AML-193 (cell line): ENCODE measurements at places on chromosomes 2 and 18.

GRCh38 chr2:111172666-111173065 lies 52.0 kb downstream of the BCL2L11 start:
- DNase-seq = no peak

GRCh38 chr2:73968357-73968937 lies 16.3 kb upstream of the TET3 start:
- no peak for DNase-seq

GRCh38 chr2:10985260-10985659 lies 73.5 kb downstream of the KCNF1 start:
- no peak for DNase-seq

DNA sequence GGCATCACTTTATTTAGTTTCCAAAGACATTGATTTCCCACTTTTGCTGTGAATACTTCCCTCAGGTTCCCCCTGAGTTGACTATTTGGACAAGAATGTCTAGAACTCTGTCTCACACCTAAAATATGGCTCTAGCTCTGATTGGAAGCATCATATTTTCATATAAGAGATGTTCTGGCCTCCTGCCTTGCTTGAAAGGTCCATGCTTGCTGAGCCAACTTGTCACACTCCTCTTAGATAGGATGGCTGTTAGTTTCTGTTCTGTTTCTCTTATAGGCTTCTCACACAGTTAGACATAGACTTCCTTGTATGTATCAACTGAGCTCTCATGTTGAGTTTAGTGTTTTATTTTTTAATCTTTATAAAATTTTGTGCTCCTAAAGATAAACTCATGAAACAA lies 87.1 kb downstream of the CNTNAP5 start:
- DNase-seq = no peak

DNA sequence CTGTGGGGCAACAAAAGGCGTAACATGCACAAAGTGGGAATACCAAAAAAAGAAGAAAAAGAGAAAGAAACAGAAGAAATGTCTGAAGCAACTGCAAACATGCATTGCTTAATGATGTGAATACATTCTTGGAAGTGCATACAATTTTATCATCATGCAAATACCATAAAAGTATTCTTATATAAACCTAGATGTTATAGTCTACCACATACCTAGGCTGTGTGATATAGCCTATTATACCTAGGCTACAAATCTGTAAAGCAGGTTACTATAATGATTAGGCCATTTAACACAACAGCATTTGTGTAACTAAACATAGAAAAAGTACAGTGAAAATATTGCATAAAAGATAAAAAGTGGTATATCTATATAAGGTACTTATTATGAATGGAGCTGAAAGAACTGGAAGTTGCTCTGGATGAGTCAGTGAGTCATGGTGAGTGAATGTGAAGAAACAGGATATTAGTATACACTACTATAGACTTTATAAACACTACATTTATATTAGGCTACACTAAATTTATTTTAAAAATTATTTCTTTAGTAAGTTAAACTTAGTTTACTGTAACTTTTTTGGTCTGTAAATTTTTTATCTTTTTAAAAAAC lies 319.4 kb upstream of the KCNH7 start:
- no peak for DNase-seq

DNA sequence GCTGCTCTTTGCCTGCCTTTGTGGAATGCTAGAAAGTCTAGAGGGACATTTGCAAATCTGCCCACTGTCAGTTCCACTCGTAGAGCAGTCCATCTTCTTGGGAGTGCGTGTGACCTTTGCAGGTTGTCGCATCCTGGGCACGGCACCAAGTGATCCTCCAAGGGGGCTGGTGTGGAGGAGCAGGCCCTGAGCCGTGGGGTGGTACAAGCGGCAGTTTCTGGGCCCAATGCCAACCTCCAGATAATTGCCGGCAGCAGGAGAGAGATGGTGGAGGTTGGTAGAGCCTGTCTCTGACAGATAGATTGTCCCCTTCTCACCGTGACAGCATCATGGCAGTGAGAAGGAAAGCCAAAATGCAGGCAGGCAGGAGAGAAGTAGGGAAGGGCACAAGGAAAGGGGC lies 150.7 kb upstream of the SLC14A2 start:
- no peak for DNase-seq

DNA sequence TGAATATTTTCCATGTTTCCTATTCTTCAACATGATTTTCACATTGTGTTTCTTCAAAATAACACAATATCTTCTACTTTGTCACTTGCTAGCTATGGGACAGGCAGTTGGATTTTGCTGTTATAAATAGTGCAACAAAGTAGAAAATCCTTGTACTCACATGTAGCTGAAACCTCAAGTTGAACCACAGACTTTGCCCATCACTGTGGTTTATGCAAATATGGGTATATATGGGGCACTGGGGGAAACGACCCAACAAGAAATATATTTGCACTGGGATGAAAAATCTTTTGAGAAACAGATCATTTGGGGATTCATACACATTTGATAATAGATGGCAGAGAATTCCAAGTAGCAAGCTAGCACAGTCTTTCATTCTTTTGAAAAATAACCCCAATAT lies 486.3 kb upstream of the MAP2 start:
- no peak for DNase-seq

DNA sequence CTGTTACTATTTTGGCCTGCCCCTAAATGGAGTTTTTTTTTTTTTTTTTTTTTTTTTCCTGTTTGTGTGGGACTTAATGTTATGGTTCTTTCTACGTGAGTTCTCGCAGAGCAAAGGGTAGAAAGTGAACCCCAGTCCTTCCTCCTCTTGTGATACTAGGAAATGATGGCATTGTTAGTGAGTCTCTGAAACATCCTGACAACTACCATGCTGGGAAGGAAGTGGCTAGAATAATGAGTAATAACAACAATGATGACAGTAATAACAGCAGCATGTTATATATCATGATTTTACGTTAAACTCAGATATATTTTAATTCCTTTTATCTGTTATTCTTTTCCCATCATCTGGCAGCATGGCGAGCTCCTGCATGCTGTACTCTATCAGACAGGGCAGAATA lies 216.2 kb upstream of the LINC00305 start:
- peak; percentile 7 for DNase-seq

DNA sequence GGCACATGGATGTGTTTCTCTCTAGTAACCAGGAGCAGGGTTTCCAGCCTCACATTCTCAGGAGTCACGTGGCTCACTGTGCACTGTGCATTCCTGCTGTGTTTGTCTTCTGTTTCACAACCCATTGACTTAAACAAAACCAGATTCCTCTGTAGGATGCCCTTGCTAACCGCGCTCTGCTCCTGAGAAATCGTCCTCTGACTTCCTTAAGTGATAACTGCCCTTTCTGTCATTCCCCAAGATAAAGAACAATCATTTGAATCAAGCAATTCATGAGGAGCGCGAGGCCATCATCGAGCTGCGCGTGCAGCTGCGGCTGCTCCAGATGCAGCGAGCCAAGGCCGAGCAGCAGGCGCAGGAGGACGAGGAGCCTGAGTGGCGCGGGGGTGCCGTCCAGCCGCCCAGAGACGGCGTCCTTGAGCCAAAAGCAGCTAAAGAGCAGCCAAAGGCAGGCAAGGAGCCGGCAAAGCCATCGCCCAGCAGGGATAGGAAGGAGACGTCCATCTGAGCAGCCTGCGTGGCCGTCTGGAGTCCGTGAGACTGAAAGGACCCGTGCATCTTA lies 60.2 kb downstream of the RALBP1 start:
- DNase-seq = no peak

GRCh38 chr2:108587621-108588020 lies 53.4 kb downstream of the LIMS1 start:
- DNase-seq = no peak

DNA sequence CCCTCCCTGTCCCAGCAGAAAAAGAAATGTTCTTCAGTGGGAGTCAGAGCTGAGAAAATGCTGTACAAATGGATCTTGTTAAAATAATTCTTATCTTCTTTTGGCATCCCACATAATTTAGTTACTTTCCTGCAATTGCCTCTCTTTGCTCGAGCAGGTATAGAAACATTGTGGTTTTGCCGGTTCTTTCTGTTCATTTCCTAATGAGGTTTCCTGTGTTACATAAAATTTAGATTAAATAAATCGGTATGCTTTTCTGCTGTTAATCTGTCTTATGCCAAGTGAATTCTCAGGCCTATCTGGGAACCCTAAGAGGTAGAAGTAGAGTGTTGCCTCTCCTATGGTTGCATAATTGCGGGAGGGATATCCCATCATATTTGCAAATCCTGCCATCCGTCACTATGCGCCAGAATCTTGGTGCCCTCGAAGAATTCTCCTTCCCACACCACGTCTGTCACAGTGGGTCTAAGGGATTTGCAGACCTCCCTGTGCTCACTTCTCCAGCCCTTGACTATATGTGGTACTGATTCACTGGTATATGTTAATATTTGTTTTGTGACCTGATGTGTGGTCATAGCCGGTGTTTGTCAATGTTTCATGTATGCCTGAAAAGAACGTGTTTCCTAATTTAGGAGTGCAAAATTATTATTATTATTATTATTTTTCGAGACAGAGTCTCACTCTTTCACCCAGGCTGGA lies 12.2 kb upstream of the HDAC4 start:
- DNase-seq = no peak

- DNase-seq = no peak
Measured at GRCh38 chr2:165115258-165115657, 88.6 kb downstream of the SCN3A start.

GRCh38 chr2:100588071-100588786 lies 25.4 kb downstream of the PDCL3 start:
- DNase-seq = peak; percentile 59

DNA sequence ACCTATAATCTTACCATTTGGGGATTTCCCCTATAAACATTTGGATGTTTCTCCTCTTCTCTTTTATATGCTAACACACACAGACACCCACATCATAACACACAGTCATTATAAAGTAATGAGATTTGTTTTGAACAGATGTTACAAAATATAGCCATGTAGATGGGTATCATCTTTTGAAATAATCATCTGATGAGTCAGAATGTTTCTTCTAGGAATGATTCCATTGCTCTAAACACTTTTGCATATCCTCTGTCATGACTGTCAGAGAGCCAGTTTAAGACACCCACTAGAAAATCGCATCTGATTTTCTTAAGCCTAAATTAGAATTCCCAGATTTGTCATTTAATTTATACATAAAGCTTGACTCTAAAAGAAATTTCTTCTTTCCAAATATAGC lies 442.6 kb downstream of the CMPK2 start:
- no peak for DNase-seq

GRCh38 chr2:190106783-190107182 lies 44.3 kb upstream of the MSTN start:
- no peak for DNase-seq
